Prostate gland (tissue), 2 donors: ENCODE measurements at places on chromosomes 4 and X.

- no peak for DNase-seq
These were observed 17.6 kb downstream of the PDLIM5 start for GRCh38 chr4:94469221-94469784.

- DNase-seq = no peak
These were observed 335.3 kb downstream of the PABPC4L start for GRCh38 chr4:133866328-133866699.

- DNase-seq = no peak
These were observed 11.0 kb upstream of the IL3RA start for GRCh38 chrX:1325515-1326116.

DNA sequence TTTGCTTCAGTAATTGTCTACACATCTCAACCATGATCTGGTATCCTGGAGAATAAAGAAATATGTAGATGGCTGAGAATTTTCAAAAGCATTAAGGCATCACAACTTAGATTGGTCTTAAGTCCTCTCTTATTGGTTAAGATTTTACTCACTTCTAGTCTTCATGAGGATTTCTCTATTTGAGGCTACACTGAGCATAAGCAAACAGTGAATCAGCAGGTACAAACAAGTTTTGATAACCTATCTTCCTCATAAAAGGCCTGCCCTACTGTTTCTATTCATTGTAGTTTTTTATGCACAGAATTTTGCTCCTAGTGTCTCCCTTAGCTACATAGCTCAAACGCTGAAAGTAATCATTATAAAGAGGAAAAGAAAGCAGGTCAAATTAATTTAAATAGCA is 460.7 kb upstream of the RPS6KA3 start:
- no peak for DNase-seq

DNA sequence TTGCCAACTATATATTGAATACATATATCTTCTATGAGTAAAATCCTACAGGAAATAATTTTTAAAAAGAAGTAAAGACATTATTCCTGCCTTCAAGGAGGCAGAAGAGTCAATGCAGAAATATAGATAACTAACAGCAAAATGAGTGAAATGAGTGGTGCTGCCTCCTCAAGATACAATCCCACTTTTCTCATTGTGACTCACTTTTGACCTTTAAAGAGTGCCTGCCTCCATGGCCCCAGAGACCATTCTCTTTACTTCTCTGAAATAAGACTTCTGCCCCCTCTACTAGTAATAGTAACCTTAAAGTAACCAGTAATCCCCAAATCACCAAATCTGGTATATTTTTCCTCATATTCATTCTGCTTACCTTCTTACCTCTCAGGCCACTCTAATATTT is 15.5 kb downstream of the SLC10A7 start:
- no peak for DNase-seq

GRCh38 chr4:40918330-40918729 is 168.6 kb downstream of the NSUN7 start:
- DNase-seq = peak; percentile 85
